ENCODE measurements at places on chromosomes 16 and 17.

GRCh38 chr16:82282662-82283061, 112.6 kb upstream of the MPHOSPH6 start:
- DNase-seq: no peak

GRCh38 chr17:35022536-35023063, 40.9 kb downstream of the RFFL start:
- DNase-seq: no peak

GRCh38 chr17:11490171-11490755, 108.0 kb upstream of the DNAH9 start:
- no peak for DNase-seq

GRCh38 chr17:48998587-48999440, 1.6 kb downstream of the IGF2BP1 start:
- no peak for DNase-seq

DNA sequence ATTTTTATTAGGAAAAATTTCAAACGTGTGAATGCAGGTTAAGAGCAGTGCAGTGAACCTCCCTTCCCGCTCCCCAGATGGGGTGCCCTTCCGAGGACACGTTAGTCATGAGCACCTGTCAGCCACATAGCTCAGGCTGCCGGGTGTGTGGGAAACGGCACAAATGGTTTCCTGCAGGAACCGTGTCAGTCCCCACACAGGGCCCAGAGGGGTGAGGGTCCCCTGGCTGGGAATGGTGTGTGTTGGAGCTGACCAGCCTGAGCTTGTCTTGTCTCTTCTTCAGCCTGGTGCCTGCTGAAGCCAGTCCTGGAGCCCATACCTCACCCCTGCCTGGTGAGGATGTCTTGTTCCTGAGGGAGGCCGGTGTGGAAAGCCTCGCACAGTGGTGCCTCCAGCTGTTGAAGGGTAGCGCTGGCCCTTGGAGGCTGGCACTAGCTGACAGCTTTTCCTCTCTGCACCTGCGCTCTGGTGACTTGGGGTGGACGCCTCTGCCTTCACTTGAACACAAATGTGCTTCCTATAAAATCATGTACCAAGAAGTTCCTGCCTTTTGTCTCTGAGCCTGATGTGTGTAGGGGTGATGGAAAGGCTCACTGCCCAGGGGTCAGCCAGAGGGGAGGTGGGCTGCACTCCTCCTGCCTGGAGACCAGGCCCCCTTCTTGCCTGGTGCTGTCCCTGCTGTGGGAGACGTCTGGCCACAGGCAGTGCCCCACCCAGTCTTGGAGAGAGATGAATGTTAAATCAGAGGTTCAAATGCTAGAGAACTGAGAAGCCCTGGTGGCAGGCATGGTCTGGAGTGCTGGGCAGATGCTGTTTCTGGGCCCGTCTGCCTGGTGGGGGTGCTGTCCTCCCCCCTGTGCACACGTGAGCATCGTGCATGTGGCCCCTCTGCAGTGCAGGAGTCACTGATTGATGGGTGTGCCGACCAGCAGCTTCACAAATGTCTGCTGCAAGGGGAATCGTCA, 102.6 kb upstream of the ZNF750 start:
- DNase-seq: no peak

DNA sequence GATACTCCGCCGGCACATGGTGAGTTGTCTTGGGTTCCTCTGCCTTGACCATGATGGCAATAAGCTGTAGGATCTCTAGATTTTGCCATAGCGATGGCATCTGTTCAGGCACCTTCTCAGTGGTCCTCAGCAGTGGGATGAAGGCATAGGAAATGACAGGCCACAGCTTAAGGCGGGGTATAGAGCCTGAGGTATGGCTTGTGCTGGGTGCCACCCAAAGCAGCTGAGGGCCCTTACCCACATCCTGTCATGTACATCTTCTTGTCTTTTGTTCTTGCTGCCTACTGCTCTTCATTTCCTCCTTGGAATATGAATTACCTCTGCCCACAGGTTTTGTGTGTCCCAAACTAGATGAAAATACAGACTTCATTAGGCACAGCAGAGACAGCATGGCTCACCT, 29.5 kb downstream of the KAT7 start:
- no peak for DNase-seq

DNA sequence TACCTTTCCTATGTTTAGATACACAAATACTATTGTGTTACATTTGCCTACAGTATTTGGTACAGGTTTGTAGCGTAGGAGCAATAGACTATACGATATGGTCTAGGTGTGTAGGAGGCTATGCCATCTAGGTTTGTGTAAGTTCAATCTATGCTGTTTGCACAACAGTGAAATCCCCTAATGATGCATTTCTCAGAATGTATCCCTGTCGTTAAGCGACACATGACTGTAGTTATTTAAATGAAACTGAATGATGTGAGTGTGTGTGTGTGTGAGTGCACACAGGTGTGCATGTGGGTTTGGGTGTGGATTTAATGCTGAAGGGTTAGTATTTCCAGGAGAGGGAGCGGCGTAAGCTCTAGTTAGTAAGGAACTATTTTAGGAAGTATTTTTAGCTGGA, 34.6 kb upstream of the SMIM36 start:
- no peak for DNase-seq

DNA sequence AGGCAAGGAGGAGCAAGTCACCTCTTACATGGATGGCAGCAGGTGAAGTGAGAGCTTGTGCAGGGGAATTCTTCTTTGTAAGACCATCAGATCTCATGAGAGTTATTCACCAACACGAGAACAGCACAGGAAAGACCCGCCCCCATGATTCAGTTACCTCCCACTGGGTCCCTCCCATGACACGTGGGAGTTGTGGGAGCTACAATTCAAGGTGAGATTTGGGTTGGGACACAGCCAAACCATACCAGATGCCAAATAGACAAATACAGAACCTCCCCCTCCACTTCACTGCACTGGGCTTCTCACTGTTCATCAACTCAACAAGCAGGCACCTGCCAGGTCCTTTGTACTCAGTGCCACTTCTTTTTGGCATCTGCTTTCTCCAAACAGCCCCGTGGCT, 100.2 kb downstream of the WSCD1 start:
- no peak for DNase-seq

GRCh38 chr16:68022728-68023537, at the start of the genes DDX28 and DUS2:
Gene DDX28, minus strand, starts transcription at chr16:68023232. Its CDS starts 30 bp downstream, at chr16:68023202.
Gene DUS2, plus strand, starts transcription at chr16:68023284. Its CDS starts 14,740 bp downstream, at chr16:68038024.
- peak; percentile 33 for DNase-seq

- DNase-seq: no peak
Measured at GRCh38 chr16:88455610-88456355, 2.7 kb downstream of the ZFPM1 start.

- no peak for DNase-seq
Measured at GRCh38 chr16:81606039-81606438, 161.4 kb downstream of the CMIP start.

- no peak for DNase-seq
Measured at GRCh38 chr17:82193520-82194220, 19.0 kb downstream of the CCDC57 start.

- no peak for DNase-seq
Measured at GRCh38 chr17:1515640-1516387, 598 bp downstream of the INPP5K start.

GRCh38 chr16:28304214-28304613, 11.9 kb downstream of the SBK1 start:
- no peak for DNase-seq

DNA sequence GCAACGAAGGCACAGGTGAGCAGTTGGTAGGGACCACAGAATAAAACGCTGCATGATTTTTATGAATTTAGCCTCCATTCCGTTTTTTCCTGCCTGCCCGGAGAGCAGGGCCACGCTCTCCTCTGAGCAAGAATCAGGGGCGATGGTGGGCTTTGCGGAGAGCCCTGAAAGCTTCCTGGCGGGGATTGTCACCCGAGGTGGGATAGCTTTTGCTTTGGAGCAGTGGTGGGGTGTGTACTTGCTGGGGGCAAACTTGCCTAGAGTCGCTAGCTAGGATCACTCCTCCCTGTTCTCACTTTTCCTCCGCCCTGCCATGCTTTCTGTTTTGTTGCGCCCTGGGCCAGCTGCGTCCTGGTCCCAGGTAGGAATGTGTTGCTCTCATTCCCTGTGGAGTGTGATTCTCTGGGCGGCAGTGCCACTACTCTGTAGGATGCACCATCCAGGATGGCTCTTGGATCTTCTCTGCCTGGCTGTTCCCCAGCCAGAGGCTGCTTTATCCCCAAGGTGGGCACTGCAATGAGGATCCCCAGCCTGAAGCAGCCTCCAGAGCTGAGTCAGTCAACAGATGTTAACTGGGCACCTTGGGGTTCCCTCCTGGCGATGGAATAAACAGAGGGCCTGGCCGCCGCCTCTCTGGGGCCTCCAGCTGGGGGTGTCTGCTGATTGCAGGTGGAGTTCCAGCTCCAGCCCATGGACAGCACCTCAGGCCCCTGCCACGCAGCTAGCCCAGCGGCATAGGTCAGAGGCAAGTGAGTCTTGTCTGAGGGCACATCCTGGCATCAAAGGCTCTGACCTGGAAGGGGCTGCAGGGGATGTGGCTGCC, 360.9 kb upstream of the TNRC6C start:
- DNase-seq: no peak

DNA sequence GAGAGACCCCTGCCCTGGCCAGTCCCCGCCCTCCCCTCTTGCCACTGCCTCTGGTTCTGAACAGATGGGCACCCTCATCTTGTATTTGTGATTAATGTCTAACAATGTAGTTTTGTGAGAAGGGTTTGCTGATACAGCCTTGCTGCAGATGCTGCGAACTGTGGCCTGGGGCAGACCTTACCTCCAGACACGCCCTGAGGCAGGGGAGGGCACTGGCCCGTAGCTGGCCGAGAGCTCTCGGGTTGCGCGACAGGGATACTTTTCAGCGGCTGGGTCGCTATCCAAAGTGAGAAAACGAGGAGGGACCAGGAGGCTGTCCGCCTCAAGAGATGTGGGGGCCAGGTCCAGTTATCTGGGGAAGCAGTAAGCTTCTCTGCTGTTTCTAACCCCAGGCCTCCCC, 21.9 kb downstream of the STH start:
- DNase-seq: no peak

DNA sequence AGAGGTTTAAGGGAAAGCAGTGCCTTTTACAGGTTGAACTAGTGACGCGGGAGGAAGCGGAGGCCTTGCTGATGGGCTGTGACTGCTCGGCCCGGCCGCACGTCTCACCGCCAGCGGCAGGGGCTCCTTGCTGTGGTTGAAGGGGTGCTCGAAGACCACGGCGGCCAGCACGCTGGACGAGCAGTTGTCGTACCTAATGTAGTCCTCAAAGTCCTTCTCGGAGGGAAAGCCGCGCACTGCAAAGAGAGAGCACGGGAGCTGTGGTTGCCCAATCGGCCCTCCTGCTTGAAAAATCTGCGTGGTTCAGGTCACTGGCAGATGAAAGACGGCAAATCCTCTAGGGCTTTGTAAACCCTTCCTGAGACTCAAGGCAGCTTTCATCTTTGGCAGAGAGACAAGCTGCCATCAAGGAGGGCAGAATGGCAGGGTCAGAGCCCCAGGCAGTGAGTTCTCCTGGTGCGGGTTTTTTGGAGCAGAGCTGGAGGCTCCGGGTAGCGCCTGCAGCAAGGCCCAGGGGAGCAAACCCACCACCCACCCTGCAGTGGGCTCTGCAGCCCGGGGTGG, 16.1 kb downstream of the ABCA3 start:
- DNase-seq: no peak

DNA sequence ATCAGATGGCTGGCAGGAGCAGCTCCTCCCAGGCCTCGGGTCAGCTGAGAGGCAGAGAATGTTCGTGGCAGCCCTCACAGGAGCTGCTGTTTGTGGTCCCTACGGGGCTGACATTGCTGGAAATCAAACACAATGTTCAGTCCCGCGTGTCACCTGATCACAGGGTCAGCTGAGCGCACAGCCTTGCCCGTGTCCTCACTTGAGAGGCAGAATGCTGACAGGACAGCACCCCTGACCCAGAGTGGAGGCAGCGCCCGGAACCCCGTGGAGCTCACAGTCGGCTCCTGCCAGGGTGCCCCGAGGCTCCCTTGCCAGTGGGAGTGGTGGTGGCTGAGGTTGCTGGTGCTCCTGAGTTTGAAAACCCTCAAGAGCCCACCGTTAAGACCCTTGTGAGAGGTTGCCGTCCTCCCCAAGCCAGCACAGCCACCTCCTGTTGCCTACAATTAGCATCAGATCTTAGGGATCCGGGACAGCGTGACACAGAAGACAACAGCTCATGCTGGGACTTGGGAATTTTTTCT, 3.6 kb upstream of the CHMP6 start:
- no peak for DNase-seq

DNA sequence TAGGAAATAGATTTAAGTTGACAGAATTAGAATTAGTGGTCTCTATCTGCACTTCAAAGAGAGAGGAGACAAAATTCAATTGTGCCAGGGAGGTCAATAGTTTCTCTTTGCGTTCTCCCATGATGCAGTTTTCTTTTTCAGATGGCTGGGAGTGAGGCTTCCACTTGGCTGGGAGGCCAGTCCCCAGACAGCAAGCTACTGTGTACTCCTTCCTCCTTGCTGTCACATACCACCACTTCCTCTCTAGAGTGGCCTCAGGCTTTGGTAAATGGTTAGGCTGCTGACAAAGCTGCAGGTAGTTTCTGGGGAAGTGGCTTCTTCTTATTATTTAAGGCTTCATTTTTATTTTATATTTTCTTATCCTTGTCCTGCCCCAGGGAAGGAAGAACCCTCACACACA, 106.2 kb upstream of the HS3ST4 start:
- no peak for DNase-seq

- DNase-seq: no peak
Measured at GRCh38 chr17:71976011-71976649, 144.7 kb upstream of the SOX9 start.

- DNase-seq: no peak
Measured at GRCh38 chr17:2192367-2193057, 111.1 kb downstream of the SMG6 start.

- DNase-seq: no peak
Measured at GRCh38 chr16:88706965-88707826, 893 bp downstream of the CTU2 start.

- DNase-seq: no peak
Measured at GRCh38 chr17:9802697-9803096, 11.3 kb upstream of the DHRS7C start.

- no peak for DNase-seq
Measured at GRCh38 chr16:4713663-4714501, 20.2 kb downstream of the ANKS3 start.

DNA sequence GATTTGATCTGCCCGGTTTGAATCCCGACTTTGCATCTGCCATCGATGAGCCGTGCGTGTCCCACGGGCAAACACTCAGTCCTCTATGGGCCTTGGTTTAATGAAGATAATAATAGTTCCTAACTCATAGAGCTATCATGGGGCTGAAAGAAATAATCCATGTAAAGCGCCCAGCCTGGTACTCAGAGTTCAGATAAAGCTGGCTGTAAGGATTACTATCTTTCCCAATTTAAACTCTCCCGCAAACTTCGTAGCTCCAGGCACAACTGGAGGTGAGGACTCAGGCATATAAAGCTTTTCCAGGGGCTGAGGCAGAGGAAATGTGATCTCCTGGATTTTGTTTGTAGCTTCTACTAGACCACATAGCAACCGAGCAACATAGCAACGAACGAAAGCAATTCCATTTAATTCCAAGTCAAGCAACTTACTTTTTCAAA, 16.3 kb downstream of the ALOX15 start:
- DNase-seq: no peak

DNA sequence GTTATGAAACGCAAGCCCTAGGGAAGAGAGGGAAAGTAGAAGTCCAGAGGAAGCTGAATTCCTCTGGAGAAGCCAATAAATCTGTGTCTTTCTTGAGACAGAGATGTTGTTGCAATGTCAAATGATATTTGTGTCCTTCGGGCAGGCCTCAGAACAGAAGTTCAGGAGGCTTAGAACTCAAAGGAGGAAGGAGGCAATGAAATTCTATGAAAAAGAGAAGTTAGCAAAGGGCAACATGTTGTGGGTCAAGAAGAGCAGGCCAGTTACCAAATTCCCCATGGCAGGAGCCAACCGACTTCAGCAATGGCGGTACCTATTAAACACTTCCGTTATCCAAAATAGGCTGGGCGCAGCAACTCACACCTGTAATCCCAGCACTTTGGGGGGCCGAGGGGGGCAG, 109.0 kb upstream of the DHX40 start:
- no peak for DNase-seq

- DNase-seq: no peak
Measured at GRCh38 chr16:9042533-9042932, 48.9 kb upstream of the HAPSTR1 start.

Measured in NCI-H526 treated with DMSO at 0.1 percent for 48 hours (cell line).